Stimulated activated CD4-positive, alpha-beta T cell treated with anti-CD3 and anti-CD28 coated beads, Interleukin-2, amount 100 ng/mL, for 48 hours (primary cell): ENCODE measurements at places on chromosomes 6 and 20.

- DNase-seq = no peak
Observed at GRCh38 chr6:1838604-1839213, 229.0 kb downstream of the FOXC1 start.

DNA sequence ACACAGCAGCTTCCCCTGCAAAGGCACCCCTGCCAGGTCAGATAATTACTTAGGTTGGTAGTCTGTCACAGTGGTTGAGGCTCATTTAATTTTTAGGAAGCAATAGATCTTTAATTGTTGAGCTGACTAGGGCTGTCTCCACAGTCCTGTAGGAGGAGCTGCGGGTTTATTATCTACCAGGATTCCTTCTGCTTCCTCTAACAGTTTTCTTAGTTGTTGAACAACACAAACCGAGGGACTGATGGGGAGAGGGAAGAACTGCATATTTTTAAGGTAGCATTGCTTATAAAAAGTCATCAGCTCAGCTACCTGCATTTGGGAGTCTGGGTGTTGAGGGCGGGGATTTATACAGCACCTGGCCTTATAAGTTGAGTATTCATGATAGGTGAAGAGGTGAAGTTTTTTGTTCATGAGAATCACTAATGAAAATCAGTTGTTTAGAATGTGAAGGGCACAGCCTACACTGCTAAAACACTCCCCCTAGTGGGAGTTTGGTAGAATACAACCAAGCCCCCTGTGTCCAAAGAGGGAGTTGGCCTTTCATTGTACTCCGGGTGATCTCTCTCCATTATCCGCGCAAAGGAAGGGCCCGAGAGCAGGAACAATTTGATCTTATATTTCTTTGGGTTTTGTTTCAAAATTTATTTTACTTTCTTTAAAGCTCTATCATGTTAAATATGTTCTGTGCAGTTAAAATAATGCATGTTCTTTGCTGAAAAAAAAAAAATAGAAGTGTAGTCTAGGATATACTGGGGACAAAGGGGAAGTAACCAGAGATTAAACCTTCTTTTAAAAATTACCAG is 69.6 kb downstream of the SSR1 start:
- peak; percentile 15 for DNase-seq

DNA sequence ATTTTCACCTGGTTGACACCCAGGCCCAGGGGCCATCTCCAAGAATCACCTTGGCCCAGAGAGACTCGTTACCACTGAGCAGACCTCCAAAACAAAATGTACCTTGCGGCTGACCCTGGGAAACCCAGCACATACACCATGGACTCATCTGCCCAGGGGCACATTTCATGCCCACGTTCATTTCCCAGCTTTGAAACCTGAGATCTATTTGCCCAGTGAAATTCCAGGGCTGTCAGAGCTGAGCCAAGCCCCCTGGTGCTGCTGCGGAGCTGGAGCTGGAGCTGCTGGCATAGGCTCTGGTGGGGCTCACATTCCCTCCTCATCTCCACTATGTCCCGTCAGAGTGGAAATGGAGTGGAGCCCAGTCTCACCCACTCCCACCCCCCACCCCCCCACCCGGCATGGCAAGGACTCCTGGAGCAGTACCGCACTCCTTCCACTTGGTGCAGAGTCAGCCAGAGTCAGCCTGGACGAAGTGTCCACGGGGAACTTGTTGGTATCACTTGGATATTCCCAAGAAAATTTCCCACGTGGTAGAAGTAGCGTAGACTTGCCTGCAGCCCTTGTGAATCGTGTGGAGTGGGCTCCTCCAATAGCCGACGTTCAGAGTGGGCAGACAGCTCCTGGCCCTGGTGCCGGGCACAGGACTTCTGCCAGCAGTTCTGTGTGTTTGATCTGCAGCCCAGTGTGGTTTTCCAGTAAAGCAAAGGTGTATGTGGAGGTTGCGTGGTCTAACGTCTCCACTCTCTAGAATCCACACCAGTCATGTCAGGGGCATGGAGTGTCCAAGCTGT is 18.1 kb upstream of the OSER1 start:
- DNase-seq = no peak

DNA sequence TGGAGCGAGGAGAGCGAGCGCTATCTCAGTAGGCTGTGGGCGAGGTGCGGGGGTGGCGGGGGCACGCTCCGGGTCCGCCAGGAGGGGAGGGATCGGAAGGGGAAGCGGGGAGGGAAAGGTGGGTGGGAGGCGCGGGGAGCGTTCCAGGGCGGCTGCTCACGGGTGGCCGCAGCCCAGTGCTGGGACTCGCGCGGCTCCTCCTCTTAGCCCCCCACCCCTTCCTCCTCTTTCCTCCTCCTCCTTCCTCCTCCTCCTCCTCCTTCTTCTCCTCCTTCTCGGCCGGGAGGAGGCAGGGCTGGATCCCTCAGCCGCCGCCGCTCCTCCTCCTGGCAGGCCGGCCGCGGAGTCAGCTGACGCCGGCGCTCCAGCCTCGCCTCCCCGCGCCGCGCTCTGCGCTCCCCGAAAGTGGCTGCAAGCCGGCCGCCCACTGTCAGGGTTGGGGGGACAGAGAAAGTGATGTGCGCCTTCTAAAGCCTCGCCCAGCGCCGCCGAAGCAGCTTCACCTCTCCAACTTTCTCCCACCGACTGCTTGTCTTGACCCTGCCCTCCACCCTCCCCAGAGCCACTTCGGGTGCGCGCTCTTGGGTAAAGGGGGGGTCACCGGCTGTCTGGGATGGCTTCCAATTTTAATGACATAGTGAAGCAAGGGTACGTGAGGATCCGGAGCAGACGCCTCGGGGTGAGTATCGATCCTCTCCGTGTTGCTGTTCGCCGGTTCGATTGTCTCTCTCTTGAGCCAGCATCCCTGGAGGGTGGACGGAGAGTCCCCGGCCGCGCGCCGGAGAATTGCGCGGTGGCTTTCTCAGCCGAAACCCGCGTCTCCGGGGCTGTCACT is at the start of gene DOK5:
Gene DOK5 (plus strand): TSS at position 260 of the 835 bp plus-strand sequence. CDS start 354 bp downstream, at position 614.
- DNase-seq = no peak

DNA sequence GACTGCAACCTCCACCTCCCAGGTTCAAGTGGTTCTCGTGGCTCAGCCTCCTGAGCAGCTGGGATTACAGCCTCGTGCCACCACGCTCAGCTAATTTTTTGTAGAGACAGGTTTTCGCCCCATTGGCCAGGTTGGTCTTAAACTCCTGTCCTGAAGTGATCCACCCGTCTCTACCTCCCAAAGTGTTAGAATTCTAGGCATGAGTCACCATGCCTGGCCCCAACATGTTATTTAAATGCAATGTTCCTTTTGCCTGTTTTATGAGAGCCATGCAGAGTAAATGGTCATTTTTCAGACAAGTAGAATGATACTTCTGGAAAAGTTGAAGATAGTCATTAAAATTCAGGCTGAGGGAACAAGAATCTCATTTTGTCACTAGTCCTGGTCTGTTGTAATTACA is 43.8 kb upstream of the RPS6KA2 start:
- no peak for DNase-seq

DNA sequence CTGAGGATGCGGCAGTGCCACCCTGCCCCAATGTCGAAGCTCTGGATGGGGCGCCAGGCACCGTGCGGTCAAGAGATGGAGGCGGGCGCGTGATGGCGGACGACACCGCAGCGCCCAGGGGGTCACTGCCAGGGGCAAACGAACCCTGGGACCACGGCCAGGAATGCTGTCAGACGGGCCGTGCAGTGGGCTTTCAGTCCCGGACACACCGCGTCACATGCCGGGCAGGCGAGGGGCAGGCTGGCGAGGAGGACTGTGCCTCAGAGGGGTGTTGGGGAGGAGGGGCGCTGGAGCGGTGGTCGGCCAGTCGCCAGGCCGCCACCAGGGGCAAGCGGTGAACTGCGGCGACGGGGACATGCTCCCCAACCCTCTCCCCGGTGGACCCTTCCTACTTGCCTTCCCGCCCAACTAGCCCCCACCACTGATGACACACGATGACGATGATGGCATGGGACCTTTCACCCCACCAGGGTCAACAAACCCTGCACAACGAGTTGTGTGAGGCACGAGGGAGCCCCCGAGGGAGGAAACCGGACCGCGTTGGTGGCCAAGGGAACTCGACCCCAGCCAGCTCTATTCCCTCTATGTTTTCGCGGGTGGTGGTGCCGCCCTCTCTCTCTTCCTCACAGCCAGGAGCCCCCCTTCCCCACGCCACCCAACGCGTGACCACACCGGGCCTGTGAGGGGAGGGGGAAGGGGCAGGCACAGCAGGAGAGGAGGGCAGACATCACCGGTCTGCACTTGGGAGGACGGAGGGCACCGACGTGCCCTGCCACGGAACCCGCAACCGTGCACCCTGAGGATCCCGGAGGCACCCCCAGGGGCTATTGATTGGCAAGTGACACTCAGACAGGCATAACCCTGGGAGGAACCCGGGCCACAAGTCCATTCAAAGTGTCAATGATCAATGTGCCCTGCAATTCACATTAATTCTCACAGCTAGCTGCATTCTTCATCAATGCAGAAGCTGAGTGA is 1960.9 kb upstream of the DEFB115 start:
- no peak for DNase-seq

GRCh38 chr20:63553251-63553932 is 567 bp upstream of the FNDC11 start:
- DNase-seq = peak; percentile 89

DNA sequence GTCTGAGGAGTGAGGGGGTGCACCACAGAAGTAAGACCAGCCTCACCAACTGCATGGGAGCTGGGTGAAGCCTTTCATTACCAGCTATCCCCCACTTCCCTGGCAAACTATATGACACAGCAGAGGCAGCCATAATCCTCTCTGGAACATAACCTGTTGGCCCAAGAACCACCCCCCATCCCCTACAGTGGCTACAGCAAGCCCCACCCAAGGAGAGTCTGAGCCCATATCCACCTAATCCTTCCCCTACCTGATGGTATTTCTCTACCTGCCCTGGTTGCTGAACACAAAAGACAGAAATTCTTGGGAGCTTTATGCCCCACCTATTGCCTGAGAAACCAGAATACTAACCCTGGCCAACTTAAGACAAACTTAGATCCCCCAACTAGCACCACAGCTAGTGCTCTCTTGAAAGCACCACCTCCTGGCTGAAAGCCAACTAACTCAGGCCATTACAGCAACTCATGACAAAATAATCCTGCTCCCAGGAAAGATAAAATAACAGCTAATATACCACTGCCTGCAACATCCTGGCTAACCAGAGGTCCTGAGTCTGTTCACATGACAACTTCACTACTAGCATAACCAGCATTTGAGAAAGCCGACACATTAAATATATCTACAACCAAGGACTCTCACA is 11.2 kb downstream of the RNGTT start:
- DNase-seq = no peak

- no peak for DNase-seq
Observed at GRCh38 chr6:68718385-68719073, 83.4 kb downstream of the ADGRB3 start.

DNA sequence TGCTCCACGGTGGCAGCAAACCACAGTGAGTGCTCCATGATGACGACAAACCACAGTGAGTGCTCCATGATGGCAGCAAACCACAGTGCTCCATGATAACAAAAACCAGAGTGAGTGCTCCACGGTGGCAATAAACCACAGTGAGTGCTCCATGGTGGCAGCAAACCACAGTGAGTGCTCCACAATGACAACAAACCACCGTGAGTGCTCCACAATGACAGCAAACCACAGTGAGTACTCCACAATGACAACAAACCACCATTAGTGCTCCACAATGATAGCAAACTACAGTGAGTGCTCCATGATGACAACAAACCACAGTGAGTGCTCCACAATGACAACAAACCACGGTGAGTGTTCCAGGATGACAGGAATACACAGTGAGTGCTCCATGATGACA is 36.0 kb upstream of the LRFN2 start:
- DNase-seq = no peak

DNA sequence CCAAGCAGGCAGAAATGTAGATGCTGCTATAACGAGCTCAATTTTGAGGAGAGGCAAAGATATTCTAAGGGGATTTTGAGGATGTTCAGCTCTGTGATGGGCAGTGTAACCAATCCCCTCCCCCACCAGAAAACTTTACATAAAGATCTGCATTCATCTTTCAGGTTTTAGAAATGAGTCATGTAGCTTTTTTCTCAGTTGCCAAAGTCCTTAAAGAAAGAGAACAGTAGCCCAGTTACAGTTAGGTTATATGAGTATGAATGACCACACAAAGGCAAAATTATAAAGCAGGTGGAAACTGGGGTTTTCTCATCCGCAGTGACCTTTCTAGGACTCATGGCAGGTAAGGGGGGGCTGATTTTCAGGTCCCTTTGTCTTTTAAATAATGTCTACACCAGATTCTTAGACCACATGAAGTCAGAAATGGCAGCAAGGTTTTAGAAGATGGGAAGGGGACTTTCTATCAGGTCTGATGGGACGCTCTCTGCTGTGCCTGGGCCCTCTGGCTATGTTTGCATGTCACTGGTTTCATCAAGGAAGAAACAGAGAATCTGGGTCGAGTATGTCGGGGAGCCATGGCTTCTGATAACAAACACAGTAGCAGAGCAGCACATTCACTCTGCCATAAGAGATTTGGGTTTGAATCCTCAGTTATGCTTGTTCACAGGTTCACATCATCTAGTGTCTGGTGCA is 94.7 kb downstream of the CLIC5 start:
- no peak for DNase-seq

DNA sequence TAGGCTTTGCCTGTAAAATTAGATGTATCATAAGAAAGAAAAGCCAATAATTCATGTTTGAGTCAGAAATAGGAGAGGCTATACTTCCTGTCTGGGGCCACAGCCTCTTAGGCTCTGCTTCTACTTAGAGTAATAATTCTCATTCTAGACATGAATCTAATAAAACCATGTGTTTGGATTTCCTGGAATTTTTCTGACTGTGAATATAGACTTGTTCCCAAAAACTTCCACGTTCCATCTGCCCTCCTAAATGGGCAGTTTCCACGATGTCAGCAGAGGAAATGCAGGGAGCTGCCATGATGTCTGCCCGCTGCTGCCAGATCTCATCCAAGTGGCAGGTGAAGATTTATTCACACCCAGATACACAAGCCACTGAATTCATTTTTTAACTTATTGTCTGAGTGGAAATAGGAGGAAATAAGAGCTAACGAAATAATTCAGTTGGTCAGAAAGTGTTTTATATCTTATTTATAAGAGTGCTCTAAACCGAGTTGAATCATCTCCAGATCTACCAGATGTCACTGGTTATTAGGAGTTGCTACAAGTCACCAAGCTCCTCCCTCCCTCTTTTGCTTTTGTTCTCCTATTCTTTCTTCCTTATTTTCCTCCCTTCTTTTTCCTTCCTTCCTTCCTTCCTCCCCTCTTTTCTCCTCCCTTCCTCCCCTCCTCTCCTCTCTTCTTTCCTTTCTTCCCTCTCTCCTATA is 69.3 kb downstream of the ALDH8A1 start:
- no peak for DNase-seq
